ENCODE measurements at places on chromosomes 4 and X. TPM values are rescaled to one million over a fixed set of nuclear protein-coding genes. Genes with fewer than 3 reads are reported as not detected.
A peak's percentile ranks its signal among the peaks of the same experiment; 100 is the strongest.

The SMR3A gene
- not detected for polyA plus RNA-seq

The FGFR3 gene
- 12.3 TPM for polyA plus RNA-seq

The JCHAIN gene
- polyA plus RNA-seq, result 6.9 TPM

The CRMP1 gene
- polyA plus RNA-seq, result 12.1 TPM

The BMX gene
- polyA plus RNA-seq, result 3.3 TPM

The KIF4A gene
- polyA plus RNA-seq, result 0.20 TPM

The PPEF1 gene
- 0.15 TPM for polyA plus RNA-seq

The MAMLD1 gene
- polyA plus RNA-seq, result 2.9 TPM

The ZNF711 gene
- 7.4 TPM for polyA plus RNA-seq

The ANOS1 gene
- 0.53 TPM for polyA plus RNA-seq

The PABPC1L2B gene
- not detected for polyA plus RNA-seq

The REELD1 gene
- polyA plus RNA-seq, result 0.13 TPM

The CXCL8 gene
- 1.2 TPM for polyA plus RNA-seq

The TAF7L gene
- 0.13 TPM for polyA plus RNA-seq

The TEX11 gene
- 0.06 TPM for polyA plus RNA-seq

The ERVMER34-1 gene
- polyA plus RNA-seq, result 0.76 TPM

The MFAP3L gene
- 5.5 TPM for polyA plus RNA-seq

The TRIML2 gene
- not detected for polyA plus RNA-seq

The PNMA5 gene
- polyA plus RNA-seq, result 0.04 TPM

The UGT2A3 gene
- not detected for polyA plus RNA-seq

The GABRA4 gene
- not detected for polyA plus RNA-seq

- no peak for DNase-seq
These were observed 84.8 kb upstream of the TFDP3 start for GRCh38 chrX:133302775-133303445.

GRCh38 chrX:106404512-106404911 is 207.3 kb upstream of the RADX start:
- no peak for DNase-seq

GRCh38 chrX:123626962-123627361 is 105.9 kb downstream of the THOC2 start:
- no peak for DNase-seq

- no peak for DNase-seq
These were observed 184.8 kb downstream of the ARHGAP24 start for GRCh38 chr4:85659610-85660218.

GRCh38 chrX:33205321-33205720 is 6.0 kb downstream of the DMD start:
- DNase-seq, result no peak

- DNase-seq, result no peak
These were observed 360.6 kb downstream of the INPP4B start for GRCh38 chr4:142485452-142485851.

DNA sequence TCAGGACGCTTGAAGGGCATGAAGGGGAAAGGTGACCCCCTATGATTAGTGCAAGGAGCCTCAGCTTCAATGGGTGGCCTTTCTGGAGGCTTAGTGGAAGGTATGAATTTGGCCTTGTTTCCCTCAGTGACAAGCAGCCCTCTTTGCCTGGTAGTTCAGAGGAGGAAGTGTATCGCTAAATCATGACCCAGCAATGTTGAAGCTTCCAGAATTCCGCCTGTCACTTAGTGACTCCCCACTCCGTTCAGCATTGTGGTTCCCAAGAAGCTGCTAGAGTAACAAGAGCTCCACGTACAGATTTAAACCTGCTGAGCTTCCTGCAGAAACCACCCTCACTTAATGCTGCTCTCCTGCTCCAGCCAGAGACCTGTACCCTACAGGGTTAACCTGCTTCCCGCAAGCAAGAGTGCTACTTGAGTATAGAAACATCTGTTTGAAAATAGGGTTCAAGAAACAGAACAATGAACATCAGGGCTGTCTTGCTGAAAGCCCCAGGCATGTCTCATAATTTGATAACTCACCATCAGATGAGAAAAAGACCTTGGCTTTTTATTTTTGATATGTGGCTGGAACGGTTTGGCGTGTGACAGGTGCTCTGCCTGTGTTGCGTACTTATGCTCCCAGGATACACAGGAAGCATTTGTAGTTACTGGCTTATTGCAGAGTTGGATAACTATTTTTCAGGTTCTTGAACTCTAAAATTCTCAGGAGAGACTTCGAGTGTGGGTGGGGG is 105.2 kb downstream of the UCHL1 start:
- no peak for DNase-seq

DNA sequence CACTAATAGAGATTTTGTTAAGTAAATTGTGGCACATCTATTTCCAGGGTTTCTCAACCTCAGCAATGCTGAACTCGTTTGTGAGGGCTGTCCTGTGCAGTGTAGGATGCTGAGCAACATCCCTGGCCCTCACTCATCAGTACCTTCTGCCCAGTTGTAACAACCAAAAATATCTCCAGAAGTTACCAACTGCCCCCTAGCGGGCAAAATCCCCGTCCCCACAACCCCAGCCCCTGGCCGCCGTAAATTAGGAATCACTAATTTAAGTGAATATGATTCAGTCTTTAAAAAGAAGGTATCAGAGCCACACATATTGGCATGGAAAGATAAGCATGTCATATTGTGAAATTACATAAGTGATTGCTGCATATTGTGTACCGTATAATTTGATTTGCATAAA is 123.4 kb downstream of the ASB9 start:
- no peak for DNase-seq

GRCh38 chr4:97812768-97813167 is 330.5 kb downstream of the STPG2 start:
- no peak for DNase-seq

- no peak for DNase-seq
These were observed 189.5 kb upstream of the ANKRD50 start for GRCh38 chr4:124902001-124902515.

- DNase-seq, result no peak
These were observed 669 bp upstream of the PPARGC1A start for GRCh38 chr4:23890369-23891063.

GRCh38 chr4:178664621-178665020 is 1222.4 kb upstream of the AGA start:
- DNase-seq, result no peak

- DNase-seq, result no peak
These were observed 76.7 kb upstream of the NAF1 start for GRCh38 chr4:163243297-163243981.

DNA sequence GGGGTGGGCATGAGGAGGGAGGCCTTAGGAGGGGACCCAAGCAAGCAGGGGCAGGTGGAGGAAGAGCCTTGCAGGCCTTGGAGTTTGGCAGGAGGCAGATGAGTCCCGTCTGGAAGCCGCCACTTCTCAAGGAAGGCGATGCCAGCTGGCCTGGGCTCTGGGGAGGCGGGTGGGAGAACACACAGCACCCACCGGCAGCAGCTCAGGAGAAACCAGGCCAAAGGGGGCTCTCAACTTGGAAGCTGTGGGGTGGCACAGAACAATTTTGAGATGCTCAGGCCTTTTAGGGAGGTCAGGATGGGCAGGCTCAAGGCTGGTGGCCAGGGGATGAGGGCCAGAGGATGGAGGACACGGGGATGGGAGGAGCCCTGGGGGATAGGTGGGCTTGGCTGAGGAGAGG is 11.6 kb upstream of the DUSP9 start:
- DNase-seq, result no peak

- no peak for DNase-seq
These were observed 34.0 kb upstream of the SORBS2 start for GRCh38 chr4:185845966-185846365.

GRCh38 chr4:111037591-111038360 is 414.9 kb upstream of the PITX2 start:
- no peak for DNase-seq

- DNase-seq, result no peak
These were observed 29.8 kb downstream of the PAGE2 start for GRCh38 chrX:55118574-55118973.

GRCh38 chrX:74246524-74246923 is 57.5 kb upstream of the ZCCHC13 start:
- DNase-seq, result no peak

- DNase-seq, result no peak
These were observed 3.2 kb upstream of the NEK1 start for GRCh38 chr4:169615467-169616106.

DNA sequence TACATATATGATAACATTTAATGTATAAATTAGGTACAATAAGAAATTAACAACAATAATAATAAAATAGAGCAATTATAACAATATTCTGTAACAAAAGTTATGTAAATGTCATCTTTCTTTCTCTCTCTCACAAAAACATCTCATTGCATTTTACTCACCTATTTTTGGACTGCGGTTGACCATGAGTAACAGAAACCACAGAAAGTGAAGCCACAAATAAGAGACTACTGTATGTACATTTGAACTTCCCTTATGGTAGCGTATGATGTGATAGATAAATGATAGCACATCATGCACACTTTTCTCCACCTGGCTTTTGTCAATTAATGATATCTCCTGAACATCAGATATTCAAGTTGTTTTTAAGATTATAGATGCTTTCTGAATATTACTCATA is 80.5 kb downstream of the HNRNPD start:
- no peak for DNase-seq

- DNase-seq, result no peak
These were observed 11.6 kb downstream of the ARSF start for GRCh38 chrX:3052860-3053259.

- DNase-seq, result no peak
These were observed 48.1 kb downstream of the WDR19 start for GRCh38 chr4:39230462-39230861.

DNA sequence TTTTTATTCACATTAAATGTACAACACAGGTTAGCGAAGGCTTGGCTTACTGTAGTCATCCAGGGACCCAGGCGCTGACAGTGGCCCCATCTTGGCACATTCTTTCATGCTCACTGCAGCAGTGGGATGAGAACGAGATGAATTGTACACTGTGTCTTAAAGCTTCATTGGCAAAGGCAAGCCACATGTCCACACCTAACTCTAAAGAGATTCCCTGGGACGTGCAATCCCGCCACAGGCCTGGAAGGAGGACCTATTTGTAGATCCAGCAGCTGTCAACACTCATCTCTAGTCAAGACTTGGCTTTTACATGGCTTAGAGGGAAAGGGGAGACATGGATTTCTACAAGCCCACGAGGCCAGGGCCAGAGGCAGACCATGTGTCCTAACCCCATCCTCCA is 16.1 kb upstream of the CXCR3 start:
- no peak for DNase-seq

- no peak for DNase-seq
These were observed 138.9 kb downstream of the BCOR start for GRCh38 chrX:39958850-39959249.

GRCh38 chrX:103861200-103861599 is 29.1 kb upstream of the RAB9B start:
- DNase-seq, result no peak

- no peak for DNase-seq
These were observed 194.6 kb upstream of the C1QTNF7 start for GRCh38 chr4:15233264-15233597.

- no peak for DNase-seq
These were observed 9.8 kb upstream of the CCNG2 start for GRCh38 chr4:77147079-77147782.

GRCh38 chrX:129540068-129540653 is at the start of gene OCRL:
Gene OCRL, plus strand, starts transcription at chrX:129540259. Its CDS starts 181 bp downstream, at chrX:129540440.
- DNase-seq, result no peak

- no peak for DNase-seq
These were observed 35.8 kb upstream of the TNIP3 start for GRCh38 chr4:121199742-121200561.

- peak; percentile 31 for DNase-seq
These were observed 977.8 kb downstream of the FSTL5 start for GRCh38 chr4:161186012-161186411.

DNA sequence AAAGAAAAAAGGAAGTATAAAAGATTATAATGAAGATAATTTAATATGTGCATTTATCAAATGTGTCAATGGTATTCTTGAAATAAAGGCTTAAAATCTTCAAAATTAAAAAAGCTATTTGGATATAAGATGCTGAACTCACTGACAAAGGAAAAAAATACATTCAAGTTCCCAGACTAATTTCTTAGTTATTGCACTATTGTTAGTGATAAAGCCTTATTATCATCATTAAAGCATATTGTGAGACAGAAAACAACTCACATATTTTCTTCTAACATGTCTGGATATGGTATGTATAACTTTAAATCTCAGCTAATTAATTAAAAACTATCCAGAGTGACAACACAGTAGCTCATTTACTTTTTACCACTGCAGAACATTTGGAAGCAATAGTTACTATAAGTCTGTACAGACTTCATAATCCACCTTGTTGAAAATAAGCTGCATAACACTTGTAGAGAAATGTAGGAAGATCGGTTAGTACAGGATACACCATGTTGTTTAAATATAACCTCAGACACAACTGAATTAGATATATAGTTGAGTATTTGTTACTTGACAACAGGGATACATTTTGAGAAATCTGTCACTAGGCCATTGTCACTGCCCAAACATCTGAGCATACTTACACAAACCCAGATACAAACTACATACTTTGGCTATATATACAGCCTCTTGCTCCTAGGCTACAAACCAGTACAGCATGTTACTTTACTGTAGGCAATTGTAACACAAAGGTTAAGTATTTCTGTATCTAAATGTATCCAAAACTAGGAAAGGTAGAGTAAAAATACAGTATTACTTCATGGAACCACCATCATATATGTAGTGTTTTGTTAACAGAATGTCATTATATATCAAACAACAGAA is 12.8 kb upstream of the FAM200B start:
- DNase-seq, result no peak

DNA sequence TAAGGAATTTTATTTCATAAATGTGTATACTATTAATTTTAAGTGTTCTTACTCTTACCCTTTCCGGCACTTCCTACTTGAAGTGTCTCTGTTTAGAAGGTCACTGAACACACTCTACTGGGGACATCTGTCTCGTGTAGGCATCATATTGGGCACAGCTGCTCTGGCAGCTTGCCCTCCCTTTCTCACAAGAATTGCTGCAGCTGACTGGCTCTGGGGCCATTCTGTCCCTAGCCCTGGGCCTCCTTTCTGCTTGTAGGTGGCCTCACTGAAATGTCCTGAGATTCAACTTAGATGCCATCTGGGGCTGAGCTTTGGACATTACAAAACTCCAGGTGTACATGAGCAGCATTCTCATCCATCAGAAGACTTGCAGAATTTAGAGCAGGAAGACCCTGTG is 49.6 kb downstream of the SMAD1 start:
- no peak for DNase-seq

Measured in urinary bladder (tissue), 4 donors.